ENCODE measurements at places on chromosomes 2 and 18.
A peak's percentile ranks its signal among the peaks of the same experiment; 100 is the strongest.

- DNase-seq, result no peak
Measured at GRCh38 chr2:159204381-159205144, 81.9 kb downstream of the WDSUB1 start.

GRCh38 chr18:77648411-77648810 lies 398.8 kb downstream of the GALR1 start:
- no peak for DNase-seq

DNA sequence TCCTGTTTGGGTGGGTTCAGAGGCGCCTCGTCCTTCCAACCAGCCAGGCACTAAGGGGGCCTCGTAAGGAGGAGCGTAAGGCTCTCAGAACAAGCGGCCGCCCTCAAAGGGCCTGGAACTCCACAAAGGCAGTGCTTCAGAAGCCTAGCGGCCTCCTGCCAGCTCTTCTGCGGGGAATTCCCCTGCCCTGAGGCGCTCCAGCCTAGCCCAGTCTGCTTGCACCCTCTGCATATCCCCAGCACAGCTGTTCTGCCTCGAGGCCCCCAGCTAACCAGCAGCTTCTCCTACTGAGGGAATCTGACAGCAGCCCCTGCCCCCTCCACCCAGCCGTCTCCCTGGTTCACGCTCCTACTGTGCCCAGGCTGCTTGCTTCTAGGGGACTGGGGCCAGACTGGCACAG lies 265.9 kb downstream of the TFCP2L1 start:
- DNase-seq, result peak; percentile 26

DNA sequence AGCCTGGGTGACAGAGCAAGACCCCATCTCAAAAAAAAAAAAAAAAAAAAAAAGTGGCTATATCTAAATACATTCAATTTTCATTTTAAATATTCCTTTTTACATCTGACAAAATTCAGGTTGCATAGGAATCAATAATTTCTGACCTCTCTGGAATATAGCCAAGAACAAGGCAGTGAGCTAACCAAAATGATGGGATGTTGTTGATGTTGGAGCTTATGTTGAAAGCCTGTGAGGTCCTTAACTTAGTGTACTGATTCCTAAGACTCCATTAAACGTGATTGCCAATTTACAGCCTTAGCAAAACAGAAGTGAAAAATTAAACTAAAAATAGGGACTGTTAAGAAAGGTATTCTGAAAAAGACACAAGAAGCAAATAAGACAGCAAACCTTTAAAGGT lies 109.6 kb downstream of the MEP1B start:
- DNase-seq, result no peak

DNA sequence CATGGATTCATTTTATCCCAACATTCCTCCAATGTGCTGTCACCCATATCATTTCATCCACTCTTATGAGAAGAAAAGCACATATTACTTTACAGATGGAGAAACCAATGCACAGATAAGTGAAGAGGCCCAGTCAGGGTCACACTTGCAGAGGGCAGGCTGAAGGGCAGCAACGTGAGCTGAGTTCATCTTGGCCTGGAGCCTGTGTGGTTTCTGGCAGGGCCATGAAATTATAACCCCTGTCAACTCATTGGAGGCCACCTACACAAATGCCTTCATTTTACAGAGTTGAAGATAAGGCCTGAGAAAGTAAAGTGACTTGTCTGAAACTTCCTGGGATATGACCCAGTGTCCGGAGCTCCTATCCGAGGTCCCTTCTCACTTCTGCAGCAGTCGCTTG lies 88.4 kb upstream of the NRP2 start:
- DNase-seq, result no peak

DNA sequence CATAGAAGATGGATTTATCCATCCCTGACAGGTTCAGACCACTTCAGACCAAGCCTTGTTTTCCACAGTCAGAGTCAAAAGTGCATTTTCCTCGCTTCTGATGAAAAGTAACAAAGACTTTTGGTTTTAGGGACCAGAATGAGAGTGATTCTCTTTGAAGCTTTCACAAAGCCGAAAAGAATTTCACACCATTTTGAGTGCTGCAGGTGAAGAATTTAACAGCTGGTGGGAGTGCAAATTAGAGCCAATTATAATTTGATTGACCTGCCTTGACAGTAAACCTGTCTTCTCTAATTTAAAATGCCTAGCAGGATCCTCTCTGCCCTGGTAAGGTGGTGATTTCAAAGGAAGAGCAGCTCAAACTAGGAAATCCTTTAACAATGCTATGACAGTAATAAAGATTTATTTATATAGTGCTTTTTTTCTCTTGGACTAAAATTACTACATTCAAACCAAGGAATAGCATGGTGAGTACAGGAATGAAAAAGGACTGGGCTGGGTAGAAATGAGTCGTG lies 241.6 kb downstream of the HRH4 start:
- DNase-seq, result no peak

DNA sequence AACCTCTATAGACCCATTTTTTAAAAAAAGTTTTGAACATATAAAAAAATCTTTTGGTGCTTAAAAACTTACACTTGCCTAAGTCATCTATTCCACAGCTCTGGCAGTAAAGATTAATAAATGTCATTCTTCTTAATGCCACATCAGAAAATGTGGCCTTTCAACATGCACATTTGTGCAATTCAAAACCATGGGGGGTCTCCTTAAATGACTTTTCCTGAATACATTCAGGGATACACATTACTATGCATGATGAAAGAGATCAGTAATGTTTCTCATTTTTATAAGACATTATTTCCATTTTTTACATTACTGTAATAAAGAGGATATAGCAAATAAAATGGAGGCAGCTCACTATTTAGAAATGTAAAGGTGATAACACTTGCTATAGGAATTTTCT lies 142.3 kb downstream of the RBM43 start:
- no peak for DNase-seq

- peak; percentile 64 for DNase-seq
Measured at GRCh38 chr2:3585261-3586109, 9.4 kb upstream of the COLEC11 start.

GRCh38 chr2:62184512-62185230 lies 11.2 kb upstream of the B3GNT2 start:
- no peak for DNase-seq

- DNase-seq, result peak; percentile 12
Measured at GRCh38 chr2:29317077-29317517, 201.9 kb downstream of the CLIP4 start.

- DNase-seq, result no peak
Measured at GRCh38 chr2:213640738-213641425, 356.6 kb downstream of the SPAG16 start.

DNA sequence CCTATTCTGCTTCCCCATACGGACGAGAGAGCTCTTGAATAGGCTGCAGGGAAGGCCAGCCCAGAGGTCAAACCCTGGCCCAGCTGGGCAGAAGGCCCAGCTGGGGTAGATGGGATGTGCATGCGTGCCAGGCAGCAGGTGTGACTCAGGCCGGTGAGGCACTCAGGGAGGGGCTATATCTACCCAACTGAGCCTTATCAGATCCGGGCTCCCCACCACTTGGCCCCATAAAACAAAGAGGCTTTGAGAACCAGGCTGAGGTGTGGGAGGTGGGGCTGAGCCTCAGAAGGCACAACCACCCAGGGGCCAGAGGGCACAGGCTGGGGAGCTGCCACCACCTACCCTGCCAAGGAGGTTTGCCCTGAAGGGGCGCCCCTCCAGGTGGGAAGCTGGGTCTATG lies 8.0 kb upstream of the CFAP65 start:
- no peak for DNase-seq

- DNase-seq, result no peak
Measured at GRCh38 chr2:219567791-219568361, 3.5 kb downstream of the OBSL1 start.

- peak; percentile 49 for DNase-seq
Measured at GRCh38 chr2:96148410-96149217, 3.4 kb upstream of the DUSP2 start.

DNA sequence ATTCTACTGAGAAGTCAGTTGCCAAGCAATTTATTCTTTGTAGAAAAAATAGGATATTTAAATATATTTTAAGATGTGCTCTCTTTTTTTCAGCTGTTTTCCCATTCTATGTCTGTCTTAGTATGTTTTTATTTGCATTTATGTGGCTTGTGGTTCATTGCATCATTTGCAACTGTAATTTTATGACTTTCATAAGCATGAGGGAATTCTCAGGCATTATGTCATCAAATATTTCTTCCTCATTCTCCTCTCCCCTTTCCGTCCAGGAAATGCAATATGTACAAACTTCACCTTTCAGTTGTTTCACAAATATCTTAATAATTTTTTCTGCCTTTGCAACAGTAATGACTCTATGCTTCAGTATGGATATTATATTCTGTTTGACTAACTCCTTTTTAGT lies 560.2 kb upstream of the LRATD1 start:
- DNase-seq, result no peak

DNA sequence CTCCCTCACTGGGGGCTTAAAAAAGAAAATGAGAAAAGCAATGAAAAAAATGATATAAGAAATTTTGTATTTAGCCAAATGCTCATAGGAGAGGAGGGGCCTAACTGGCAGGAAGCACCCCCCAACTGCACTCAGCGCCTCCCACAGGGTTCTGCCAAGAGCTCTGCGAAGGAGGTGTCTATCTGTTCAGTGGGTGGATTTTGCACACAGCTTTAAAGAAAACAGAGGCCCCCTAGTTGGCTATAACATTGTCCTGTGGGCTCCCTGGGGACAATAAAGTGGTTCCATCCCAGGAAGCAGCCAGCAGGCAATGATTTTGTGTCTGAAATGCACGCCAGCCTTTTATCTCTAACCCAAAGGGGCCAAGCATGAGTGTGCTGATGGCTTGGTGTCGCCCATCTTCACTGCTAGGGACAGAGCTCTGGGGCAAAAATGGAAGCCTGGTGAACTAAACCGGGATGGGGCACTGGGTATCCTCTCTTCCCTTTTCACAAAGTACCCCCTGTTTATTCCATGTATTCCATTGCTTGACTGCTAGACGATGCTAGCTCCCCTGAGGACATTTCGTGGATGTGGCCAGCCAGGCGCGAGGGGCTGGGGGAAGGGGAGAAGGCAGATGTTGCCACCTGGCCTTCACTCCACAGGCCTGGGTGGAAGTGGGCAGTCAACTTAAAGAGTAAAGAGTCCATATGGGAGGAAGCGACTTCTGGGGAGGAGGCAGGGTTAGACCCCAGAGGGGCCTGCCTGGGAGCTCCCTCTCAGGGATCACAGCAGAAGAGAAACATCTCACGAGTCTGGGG lies 205.7 kb downstream of the CYP26B1 start:
- DNase-seq, result peak; percentile 51

- no peak for DNase-seq
Measured at GRCh38 chr2:12099374-12099773, 352.9 kb downstream of the LPIN1 start.

- no peak for DNase-seq
Measured at GRCh38 chr2:16266571-16266970, 326.2 kb downstream of the MYCN start.

DNA sequence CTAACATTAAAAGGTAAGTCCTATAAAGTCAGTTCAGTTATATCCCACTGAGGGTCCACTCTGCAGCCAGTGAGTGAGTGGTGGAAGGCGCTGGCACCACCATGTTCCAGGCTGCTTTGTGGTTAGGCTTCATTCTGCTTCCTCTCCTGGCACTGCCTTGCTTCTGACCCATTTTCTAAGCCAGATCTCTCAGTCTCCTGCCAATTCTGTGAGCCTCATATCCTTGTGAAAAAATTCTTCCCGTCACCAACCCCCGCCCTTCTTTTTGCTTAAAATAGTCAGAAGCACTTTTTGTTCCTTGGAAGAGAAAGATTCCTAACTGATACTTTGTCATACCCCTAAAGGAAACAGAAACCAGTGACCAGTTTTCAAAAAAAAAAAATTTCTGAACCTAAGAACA lies 139.8 kb upstream of the NCK2 start:
- DNase-seq, result no peak

DNA sequence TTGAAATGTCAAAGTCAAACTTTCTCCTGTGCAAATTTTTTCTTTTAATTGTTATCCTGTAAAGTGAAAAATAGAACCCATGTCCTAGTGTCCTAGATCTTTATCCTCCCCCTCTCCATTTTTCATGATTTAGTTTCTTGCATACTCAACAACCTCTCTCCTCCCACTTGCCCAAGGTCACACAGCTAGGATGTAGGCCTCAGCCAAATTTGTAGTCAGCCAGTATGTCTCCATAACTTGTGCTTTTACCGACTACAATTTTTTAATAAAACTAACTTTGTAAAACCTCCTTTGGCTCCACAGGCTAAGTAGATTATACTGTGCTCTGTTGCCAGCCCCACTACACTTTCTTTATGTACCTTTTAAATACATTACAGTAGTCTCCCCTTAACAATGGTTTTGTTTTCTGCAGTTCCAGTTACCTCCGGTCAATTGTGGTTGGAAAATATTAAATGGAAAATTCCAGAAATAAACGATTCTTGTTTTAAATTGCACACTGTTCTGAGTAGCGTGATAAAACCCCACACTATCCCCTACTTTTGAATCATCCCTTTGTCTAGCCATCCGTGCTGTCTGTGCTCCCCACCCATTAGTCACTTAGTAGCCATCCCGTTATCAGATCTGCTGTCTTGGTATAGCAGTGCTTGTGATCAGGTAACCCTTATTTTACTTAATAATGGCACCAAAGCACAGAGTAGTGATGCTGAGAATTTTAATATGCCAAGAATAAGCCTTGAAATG lies 22.8 kb downstream of the GULP1 start:
- DNase-seq, result no peak

DNA sequence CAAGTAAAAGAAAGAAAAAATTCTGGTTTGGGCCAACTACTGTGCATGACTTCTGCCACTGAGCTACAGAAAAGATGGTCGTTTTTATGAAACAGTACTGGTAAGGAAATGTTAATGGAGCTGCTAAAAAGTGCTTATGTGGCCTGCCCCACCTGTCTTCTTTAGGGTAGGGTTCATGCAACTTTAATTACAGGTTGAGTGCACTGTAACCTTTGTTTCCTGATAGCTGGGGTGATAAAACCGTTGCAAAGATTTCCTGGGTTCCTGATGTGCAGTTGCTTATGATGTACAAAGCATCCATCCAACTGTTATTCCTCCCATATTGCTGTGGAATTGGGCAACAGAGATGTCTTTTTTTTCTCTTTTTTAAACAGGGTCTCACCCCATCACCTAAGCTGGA lies 34.3 kb upstream of the PUM2 start:
- no peak for DNase-seq
